Jurkat, Clone E6-1 (cell line): ENCODE measurements at places on chromosomes 4 and X.
A peak's percentile ranks its signal among the peaks of the same experiment; 100 is the strongest.

DNA sequence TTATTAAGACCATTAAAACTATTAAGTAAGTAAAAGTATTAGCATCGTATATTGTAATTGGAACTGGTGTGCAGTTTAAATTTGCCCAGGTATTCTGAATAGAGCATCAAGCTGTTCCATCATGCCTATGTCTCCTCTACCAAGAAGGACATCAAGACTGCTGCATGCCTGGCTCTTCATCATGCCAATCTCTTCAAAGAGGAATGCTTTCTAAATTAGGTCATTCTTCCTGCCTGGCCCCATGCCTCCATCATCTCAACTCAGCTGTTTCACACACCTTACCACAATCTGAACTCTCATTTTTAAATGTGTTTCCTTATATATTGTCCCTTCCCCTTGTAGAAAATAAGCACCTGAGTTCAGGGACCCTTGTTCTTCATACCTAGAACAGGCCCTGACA is 270.5 kb upstream of the PPARGC1A start:
- DNase-seq, result no peak

- no peak for DNase-seq
These were observed 35.7 kb upstream of the ADAM29 start for GRCh38 chr4:174882317-174882992.

DNA sequence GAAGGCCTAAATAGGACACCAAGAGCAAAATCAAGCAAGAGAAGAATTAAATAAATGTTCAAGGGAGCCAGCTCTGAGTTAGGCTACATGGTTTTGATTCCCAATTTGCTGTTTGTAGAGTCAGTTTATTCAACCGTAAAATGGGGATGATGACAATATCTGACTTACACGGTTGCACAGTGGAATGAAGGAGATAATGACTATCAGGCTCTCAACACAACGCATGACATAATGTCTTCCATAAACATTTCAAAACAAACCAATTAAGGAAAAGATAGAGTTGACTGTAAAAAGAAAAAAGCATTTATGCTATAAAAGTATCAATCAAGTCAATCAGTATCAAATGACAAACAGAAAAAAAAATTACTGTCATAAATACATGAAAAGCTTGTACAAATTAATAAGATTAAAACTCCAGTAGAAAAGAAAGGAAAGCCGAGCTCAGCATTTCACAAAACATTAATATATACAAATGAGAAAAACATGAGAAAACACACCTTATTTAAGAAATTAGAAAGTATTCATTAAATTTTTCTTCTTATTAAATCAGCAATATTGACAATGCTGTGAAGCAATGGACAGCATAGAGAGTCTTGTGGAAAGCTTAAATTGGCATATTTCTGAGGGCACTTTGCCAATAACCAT is 179.0 kb downstream of the SCFD2 start:
- no peak for DNase-seq

DNA sequence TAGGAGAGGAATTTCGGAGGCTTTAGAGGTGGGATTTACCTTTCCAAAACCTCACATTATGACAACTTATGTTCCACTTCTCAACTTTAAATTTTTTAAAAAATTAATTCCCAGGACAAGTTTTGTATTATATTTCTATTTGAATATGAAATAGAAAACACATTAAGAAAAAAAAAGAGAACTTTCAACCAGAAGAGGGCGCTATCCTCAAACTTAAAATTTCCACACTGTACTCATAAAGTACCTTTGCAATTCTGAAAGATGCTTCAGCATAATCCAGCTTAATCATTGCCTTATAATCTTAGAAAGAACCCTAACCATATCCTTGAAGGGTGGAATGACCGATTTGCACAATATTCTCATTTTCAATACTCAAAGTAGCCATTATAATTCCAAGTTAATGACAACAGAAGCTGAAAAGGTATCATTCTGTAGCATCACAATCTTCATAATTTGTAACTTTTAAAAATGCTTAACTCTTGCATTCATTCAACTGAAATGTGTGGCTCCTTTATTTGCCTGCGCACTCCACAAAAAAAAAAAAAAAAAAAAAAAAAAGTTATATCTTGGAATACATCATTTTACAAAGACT is 158.0 kb downstream of the KCNIP4 start:
- peak; percentile 37 for DNase-seq

- DNase-seq, result no peak
These were observed 213.8 kb upstream of the RADX start for GRCh38 chrX:106397788-106398538.

GRCh38 chr4:188346171-188346809 is 207.0 kb downstream of the TRIML1 start:
- no peak for DNase-seq

- no peak for DNase-seq
These were observed 12.0 kb upstream of the SLC2A9 start for GRCh38 chr4:10033191-10033881.

DNA sequence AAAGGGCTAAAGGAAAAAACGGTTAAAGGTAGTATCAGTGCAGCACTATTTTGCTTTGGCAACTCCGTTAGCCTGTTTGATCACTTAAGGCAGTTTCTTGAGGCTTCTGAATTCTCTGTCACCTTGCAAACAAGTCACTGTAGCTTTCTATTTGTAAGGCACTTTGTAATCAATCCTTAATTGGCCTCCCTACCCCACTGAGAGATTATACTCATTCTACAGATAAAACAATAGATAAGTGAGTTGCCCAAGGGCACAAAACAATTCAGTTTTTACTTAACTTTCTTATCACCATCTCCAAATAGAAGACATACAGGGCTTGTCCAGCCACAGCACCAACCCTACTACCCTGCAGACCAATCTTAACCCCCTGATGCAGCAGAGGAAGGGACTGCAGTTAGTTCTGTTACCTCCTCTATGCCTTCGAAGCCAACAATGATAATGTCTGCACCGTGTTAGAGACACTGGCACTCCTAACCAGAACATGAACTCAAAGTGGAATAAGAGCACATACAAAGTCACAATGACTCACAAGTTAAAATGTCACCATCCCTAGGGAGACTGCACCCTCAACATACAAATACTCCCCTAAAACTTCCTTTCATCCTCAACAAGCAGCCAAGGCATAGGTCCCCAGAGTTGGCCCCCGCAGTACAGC is 1.7 kb downstream of the TMEM185A start:
- no peak for DNase-seq

DNA sequence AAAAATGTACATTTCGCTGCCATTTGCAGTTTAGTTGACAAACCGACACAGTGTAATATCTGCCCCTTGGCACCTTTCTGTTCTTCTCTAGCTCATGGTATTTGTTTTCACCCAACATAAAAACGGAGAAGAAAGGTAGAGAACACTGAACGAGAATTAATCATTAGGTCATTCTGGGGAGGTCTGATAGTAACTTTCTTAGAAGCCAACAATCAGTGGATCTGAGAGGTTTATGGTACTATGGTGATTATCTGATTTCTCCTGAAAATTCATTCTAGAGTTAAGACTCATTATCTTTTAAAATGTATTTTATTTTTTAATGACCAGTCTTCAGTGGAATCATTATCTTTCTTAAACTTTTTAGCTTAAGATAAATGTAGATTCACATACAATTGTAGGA is 8.5 kb downstream of the RAPGEF2 start:
- no peak for DNase-seq

DNA sequence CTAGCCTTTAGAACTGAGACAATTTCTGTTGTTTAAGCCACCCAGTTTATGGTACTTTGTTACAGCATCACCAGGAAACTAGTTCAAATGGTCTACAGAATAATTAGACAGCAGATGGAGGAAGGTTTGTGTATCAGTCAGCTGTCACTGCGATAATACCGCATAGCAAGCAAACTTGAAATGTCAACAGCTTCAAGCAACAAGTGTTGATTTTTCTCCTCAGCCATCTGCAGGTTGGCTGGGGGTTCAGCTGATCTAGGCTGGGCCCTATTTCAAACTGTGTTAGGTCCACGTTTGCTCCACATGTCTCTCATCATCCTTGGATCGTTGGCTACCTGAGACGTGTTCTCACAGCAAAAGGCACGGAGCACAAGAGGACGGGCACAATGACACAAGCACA is 19.2 kb upstream of the PHEX start:
- no peak for DNase-seq

- DNase-seq, result no peak
These were observed 75.8 kb upstream of the TNIP3 start for GRCh38 chr4:121239951-121240350.

DNA sequence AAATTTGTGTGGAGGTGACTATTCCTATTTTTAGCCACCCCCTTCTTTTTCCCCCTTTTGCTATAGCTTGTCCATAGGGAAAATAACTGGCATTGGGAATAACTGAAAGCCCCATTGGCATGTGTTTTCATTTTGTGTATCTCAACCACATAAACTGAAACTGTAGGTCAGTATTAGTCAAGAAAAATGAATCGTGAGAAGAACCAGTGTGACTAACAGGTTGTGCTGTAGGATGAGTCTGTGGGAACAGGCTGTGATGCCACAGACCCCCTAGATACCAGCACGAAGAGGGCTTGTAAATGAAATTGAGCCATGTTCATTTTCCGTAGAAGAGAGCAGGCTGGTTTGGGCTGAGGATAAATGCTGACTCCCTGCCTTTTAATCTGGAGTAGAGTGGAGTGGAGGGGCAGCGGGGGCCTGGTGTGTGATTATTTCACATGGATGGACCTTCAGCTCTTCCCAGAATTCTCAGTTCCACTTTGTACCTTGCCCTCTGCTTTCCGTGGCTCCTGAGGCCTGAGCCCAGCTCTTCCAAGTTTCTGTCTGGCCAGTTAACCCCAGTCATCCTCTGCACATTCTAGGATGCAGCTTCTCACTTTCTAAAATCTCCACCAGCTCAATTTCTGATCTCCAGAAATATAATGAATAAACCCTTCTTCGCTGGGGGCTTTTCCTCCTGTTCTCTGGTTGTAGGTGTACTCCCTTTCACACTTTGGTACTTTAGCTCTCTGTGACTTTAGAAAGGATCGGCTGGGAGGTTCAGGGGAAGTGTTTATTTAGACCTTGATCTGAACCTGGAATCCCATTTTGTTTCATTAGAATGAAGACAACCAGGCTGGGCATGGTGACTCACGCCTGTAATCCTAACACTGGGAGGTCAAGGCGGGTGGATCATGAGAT is 37.3 kb downstream of the DCUN1D4 start:
- no peak for DNase-seq

DNA sequence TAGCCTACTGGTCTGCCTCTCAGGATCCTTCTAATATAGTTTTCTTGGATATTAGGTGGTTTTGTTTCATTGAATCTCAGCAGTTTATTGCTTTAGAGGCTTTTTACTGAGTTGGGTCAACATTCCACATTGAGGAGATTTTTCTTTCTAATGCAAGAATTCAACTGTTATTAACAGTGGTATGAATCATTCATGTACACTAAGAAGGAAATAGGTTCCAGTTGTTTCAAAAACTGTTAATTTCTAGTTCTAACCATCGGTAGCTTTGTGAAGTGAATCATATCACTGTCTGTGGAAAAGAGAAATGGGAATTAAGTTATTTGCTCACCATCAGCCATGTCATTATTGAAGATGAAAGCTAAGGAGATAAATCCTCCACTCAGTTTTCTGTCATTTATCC is 331.5 kb downstream of the RPA4 start:
- no peak for DNase-seq

GRCh38 chr4:90181644-90182043 is 54.5 kb downstream of the CCSER1 start:
- no peak for DNase-seq

- DNase-seq, result no peak
These were observed 19.2 kb downstream of the RASGEF1B start for GRCh38 chr4:81452452-81453006.

GRCh38 chrX:151000861-151001331 is 17.8 kb downstream of the HMGB3 start:
- DNase-seq, result no peak

- DNase-seq, result no peak
These were observed 4.1 kb upstream of the NR0B1 start for GRCh38 chrX:30313322-30313721.

DNA sequence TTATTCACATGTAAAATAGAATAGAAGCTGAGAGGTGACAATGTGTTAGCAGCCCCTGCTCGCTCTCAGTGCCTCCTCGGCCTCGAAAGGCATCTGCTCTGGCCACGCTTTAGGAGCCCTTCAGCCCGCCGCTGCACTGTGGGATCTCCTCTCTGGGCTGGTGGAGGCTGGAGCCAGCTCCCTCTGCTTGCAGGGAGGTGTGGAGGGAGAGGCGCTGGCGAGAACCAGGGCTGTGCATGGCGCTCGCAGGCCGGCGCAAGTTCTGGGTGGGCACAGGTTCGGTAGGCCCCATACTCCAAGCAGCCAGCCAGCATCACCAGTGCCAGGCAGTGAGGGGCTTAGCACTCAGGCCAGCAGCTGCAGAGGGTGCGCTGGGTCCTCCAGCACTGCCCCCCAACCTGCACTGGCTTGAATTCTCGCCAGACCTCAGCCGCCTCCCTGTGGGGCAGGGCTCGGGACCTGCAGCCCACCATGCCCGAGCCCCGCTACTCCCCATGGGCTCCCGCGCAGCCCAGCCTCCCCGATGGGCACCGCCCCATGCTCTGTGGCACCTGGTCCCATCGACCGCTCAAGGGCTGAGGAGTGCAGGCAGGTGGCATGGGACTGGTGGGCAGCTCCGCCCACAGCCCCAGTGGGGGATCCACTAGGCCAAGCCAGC is 1346.7 kb upstream of the IGFBP7 start:
- no peak for DNase-seq

GRCh38 chr4:154120690-154121345 is 331.9 kb upstream of the SFRP2 start:
- no peak for DNase-seq

GRCh38 chr4:77695774-77696173 is 90.2 kb downstream of the CXCL13 start:
- DNase-seq, result no peak

GRCh38 chr4:113881256-113881655 is 98.2 kb downstream of the ARSJ start:
- no peak for DNase-seq

- no peak for DNase-seq
These were observed 22.7 kb downstream of the SH3KBP1 start for GRCh38 chrX:19864736-19865135.

- DNase-seq, result no peak
These were observed 2182.5 kb upstream of the AGA start for GRCh38 chr4:179624768-179625181.

DNA sequence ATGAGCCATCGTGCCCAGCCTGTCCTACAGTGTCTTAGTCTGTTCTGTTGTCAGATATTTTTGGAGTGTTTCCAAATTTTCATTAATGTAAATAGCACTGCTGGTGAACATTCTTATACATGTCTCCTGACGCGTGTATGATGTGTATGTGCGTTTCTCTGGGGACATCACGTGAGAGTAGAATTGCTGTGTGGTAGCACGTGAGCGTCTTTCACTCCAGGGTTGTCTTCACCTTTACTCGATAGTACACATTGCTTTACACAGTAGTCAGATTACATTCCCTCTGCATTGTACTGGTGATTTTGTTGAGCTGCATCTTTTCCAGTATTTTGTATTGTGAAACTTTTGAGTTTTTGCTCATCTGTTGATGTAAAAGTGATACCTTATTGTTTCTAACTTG is 60.0 kb downstream of the ARHGAP10 start:
- no peak for DNase-seq

- DNase-seq, result peak; percentile 85
These were observed 22.8 kb downstream of the CFAP99 start for GRCh38 chr4:2441393-2442174.

- no peak for DNase-seq
These were observed 12.2 kb downstream of the RGS12 start for GRCh38 chr4:3304831-3305609.

- DNase-seq, result no peak
These were observed 54.0 kb downstream of the DHRSX start for GRCh38 chrX:2446815-2447214.
